Skeletal muscle cell (primary cell): ENCODE measurements at places on chromosomes 12 and 14.

DNA sequence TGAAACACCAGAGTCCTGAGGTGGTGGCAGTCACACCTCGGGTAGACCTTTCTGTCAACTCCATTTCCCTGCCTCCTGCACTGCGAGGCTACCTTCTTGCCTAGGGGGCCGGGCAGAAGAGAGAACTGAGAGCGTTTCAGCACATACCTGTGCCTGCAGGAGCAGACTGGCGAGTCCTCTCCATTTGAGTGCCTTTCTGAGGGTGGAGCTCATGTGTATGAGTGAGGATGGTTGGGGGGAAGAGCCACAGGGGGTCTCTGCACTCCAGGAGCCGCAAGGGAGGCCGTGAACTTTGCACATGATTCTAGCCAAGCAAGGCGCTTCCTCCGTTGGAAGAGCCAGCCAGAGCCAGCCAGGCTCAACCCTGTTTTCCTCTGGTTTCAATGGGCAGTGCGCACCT is 31.0 kb upstream of the CCND2 start:
- DNase-seq, result no peak

DNA sequence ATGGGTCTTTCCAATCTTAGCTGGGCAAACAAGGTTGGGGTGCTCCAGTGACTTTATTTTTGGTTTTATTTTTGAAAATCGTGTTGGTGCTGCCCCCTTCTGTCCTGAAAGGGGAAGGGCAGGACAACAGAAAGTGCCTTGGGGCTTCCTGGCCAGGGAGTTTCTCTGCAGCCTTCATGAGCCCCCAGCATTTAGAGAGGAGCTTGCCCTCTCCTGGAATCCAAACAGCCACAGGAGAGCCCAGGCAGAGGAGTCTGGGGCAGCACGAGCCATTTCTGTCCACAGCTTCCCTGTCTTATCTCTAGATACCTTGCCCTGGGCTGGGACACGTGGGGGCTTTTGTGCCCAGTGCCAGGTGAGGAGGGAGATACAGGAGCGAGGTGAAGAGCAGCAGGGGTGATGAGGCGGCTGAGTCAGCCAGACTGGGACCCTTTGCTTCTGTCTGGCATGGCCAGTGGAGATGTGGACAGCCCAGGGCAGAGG is 4.4 kb upstream of the C1RL start:
- DNase-seq, result no peak

DNA sequence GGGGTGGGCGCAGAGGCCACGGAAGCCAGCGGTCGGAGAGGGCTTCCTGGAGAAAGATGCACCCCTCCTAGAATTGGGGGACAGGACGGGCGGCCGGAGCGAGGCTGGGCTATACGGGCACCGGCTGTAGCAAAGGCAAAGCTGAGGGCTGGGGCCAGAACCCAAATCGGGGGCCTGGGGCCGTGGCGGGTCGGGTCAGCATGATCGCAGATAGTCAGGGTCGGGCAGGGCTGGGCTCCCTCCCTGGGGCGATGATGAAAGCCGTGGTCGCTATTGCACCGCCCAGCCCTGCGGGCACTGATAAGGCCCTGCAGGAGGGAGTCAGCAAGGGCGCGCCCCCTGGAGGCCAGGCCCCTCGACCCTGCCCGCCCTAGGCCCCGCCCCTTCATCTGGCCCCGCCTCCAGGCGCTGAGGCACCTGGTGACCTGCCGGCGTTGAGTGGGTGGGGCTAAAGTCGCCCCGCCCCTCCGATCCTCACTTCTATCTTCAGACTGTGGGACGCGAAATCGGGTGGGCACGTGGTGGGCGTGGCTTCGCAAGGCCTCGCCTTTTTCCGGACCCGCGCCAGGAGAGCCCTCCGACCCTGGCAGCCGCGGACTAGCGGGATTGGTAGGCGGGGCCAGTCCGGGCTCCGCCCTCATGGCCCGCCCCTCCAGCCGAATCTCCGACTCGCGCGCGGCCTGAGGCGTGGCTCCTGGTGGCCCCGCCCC is 419 bp upstream of the SH2B3 start:
- peak; percentile 57 for DNase-seq

- DNase-seq, result no peak
Observed at GRCh38 chr12:132477017-132477702, 12.8 kb upstream of the FBRSL1 start.

GRCh38 chr14:76486251-76486743 is 110.4 kb downstream of the ESRRB start:
- no peak for DNase-seq
